ENCODE measurements at places on chromosomes 3 and 15. TPM values are rescaled to one million over a fixed set of nuclear protein-coding genes. Genes with fewer than 3 reads are reported as not detected.

The GXYLT2 gene
- total RNA-seq, result 35.7 TPM

The NPAP1 gene
- total RNA-seq, result 1.2 TPM

GRCh38 chr15:51931638-51932037 lies 39.9 kb downstream of the LEO1 start:
- DNase-seq, result no peak

GRCh38 chr3:183734750-183735494 lies 37.3 kb downstream of the YEATS2 start:
- no peak for DNase-seq

GRCh38 chr15:39124553-39125171 lies 456.2 kb upstream of the THBS1 start:
- no peak for DNase-seq

GRCh38 chr3:122151480-122151879 lies 32.0 kb upstream of the CASR start:
- no peak for DNase-seq

GRCh38 chr3:34305266-34305665 lies 506.8 kb downstream of the PDCD6IP start:
- no peak for DNase-seq

Measured in hepatocyte (in vitro differentiated cells).